ENCODE measurements at places on chromosomes 7 and 10.

DNA sequence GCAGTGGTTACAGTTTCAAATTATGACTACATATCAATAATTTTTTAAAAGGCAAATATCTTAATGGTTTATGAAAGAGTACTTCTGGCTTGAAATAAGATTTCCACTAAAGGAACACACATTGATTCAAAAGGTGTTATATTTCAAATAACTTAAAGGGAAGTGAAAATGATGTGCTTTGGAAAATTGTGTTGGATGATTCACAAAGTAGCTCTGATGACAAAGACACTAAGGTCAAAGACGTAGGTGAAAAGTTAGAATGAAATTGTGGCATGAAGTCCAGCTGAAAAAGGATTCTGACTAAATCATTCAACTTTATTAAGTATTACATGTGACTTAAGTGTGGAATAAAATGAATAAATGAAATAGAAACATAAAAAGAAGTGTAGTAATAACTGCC lies 20.8 kb upstream of the OR2A5 start:
- no peak for DNase-seq

DNA sequence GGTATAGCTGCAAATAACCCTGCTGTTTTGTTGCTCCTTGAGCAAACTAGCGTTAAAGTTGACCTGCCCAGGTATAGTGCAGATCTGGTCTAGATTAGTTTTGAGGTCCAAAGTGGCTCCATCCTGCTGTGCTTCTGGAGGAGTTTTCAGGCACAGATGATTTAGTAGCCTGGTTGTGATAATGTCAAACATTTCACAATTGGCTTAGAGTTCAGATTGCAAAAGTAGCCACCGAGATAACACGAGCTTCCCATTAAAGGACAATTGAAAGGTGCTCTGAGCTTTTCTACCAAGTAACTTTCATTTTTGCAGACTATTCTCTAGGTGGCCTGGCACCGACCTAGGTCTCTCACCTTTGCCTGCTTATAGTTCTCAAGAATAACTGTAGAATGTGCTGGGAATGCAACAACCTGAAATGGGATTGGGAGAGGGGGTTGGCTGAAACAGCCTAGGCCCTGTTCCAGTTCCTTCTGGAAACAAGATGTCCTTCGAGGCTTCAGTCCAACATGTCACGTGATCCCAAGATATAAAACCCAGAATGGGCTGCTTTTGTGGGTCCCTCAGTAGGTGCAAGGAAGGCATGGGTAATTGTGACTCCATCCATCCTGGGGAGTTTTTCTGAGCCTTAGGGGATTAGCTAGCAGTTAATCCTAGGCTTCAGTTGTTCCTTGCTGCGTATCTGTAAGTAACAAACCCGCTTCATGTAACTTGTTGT lies 201.0 kb downstream of the CHRM2 start:
- no peak for DNase-seq

DNA sequence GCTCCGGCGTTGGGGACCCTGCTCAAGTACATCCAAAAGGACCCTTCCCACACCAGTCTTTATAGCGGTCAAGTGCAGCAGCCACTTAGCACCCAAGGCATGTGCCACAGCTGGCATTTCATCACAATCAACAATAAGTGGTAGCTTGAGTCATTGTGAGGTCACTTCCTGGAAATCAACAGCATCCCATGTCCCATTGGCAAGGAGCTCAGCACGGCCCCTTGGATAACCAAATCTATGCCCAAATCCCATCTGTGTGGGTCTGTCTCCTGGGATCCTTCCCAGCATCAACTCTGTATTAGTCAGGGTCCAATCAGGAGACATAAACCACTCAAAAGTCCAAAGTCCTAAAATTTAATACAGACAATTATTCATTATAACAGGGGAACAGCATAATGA lies 27.1 kb downstream of the MDH2 start:
- DNase-seq: no peak

DNA sequence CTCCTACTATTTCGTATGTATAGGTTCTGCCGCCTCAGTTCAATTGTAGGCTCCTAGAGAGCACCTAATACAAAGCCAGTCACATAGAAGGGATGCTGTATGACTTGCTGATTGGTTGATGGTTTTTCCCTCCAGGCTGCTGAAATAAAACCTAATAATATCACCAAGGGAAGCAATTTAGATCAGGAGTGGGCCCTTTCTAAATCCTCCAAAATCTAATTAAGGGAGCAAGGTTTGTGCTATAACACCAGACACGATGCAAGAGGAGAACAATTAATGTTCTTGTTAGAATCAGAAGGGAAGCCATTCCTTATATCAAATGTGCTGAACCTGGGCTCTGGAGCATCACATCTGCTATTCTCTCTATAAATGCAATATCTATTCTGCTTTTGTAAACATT lies 42.0 kb upstream of the SLC13A1 start:
- DNase-seq: no peak

GRCh38 chr10:31350891-31351290 lies 31.9 kb downstream of the ZEB1 start:
- no peak for DNase-seq

DNA sequence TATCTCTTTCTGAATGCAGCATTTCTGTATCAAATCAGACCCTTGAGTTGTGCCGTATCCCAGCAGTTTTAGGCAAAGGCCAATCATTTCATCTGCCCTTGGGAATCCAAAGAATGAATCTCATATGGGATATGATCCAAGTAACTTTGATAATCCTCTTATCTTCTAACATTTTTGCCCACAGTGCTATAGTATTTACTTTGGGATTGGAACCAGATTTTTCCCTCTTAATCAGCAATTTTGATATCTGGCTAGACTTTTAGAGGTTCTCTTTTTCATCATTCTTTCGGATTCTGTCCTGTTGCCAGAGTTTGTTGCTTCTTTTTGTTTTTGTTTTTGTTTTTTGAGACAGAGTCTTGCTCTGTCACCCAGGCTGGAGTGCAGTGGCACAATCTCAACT lies 118.0 kb downstream of the NRF1 start:
- DNase-seq: no peak

DNA sequence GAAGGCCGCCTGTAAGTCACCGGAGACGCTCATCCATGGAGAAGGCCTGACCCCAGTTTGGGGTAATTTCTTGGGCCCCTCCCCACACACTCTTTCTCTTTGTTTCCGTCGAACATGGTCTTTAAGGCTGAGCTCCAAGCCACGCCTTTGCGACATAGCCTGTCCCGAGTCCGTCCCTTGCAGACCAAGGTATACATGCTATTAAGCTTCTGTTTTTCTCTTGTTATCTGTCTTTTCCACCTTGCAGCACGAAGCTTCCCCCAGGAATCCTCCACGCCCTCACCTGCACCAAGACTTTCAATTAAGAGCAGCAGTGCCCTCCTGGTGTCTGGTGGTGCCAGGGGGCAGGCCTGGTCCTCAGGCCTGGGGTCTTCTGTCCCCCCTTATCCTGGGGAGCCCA lies 4.2 kb upstream of the FAM20C start:
- no peak for DNase-seq

DNA sequence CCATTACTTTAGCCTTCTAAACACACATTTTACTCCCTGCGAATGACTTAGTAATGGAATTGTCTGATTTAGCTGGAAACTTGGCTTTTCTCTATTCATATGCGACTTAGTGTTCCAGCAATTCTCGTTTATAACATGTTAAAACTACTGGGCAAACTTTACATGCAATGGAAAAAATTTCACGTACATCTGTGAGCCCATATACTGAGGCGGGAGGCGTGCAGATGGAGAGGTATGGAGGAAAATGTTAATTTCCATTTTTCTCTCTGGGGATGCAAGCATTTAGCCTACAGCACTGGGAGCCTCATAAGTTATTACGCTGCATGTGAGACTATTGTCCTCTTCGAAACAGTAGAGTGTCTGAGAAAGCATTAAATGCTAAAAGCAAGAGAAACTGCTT lies 591.5 kb upstream of the ANKRD30A start:
- DNase-seq: no peak

DNA sequence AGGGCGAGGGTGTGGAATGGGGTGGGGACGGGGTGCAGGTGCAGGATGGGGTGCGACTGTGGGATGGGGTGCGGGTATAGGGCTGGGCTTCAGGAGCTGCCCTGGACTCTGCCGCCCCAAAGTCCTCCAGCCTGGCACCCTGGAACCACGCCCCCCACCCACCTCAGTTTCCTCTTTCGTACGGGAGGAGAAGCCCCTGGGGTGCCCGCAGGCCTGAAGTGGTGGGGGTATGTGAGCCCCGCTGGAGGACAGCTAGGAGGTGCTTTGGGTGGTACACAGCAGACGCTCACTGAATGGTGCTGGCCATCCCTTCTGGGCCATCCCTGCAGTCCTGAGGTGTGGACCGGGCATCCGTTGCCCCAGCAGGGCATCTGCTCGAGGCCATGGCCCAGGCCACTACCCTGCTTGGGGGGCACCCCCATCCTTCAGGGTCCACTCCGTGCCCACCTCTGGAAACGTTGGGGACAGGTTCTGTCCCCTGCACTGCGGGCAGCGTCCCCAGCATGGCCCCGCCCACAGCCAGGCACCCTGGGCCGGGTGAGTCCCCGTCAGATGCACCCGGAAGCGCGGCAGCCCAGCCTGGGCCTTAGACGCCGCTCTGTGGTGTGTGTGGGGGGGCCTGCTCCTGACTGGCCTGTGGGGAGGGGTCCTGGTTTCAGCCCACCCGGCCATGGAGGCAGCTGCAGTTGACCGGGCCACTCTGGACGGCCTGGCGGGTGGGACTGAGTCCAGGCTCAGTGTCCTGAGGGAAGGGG lies 41.6 kb downstream of the UNCX start:
- DNase-seq: no peak

DNA sequence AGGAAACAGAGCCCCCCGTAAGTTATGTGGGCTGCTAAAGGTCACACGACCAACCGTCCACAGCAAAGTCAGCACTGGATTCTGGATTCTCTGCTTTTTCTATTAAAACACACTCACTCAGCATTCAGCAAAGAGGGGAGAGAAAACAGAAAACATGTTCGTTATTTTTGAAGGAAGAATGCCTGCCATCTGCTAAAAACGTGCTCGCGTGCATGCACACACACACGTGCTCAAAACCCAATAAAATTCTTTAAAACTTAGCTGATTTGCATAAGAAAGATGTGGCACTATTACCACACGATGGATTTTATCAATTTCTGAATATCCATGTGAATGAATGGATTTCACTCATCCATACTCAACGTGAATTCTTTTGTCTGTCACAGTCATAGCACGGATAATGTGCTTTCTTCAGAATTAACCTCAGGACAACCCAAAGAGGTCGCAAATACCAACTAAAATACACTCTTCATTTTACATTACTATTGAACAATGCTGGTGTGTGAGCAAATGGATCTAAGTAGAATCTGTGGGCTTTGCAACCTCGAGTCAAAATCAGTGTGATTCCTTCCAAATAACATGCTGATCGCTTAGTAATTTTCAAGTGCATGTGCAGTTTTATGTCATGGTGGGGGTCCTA lies 40.8 kb downstream of the NRP1 start:
- DNase-seq: no peak

- DNase-seq: no peak
Measured at GRCh38 chr7:3579638-3580219, 278.7 kb downstream of the SDK1 start.

- no peak for DNase-seq
Measured at GRCh38 chr7:124413029-124413428, 352.6 kb downstream of the GPR37 start.

- DNase-seq: no peak
Measured at GRCh38 chr7:24718977-24719491, 38.2 kb downstream of the GSDME start.

GRCh38 chr10:6953271-6953801 lies 373.3 kb upstream of the PRKCQ start:
- DNase-seq: no peak

- DNase-seq: no peak
Measured at GRCh38 chr7:95718577-95719410, 53.6 kb upstream of the DYNC1I1 start.

GRCh38 chr10:12980102-12980661 lies 21.3 kb downstream of the CCDC3 start:
- no peak for DNase-seq

DNA sequence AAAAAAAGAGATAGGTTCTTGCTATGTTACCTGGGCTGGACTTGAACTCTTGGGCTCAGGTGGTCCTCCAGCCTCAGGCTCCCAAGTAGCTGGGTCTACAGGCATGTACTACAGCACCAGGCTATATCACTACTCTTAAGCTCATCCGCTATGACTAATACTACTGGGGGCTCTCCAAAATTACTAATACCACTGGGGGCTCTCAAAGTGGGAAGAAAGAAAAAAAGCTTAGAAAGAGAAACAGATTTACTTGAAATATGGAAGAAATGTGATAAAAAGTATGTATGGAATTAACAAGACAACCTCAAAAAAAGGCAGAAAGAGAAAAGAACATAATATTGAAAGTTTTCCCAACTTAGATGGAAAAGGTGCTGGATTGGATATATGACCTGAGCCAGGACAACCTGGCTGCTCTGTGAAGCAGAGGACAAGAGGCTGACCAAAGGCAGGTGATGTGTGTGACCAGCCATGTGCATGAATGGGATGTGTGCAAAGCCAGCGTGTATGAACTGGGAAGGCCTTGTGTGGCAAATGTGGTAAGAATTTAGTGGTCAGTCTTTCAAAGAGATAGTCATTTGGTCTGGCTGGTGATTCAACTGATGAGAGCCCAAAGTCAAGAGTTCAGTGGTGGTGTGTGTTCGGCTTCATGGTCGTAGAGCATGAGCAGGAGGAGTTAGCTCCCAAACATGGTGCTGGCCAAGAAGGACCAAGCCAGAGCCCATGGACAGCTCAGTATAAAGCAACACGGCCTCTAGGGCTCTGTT lies 232.4 kb upstream of the KLF14 start:
- DNase-seq: no peak

- DNase-seq: no peak
Measured at GRCh38 chr10:66218981-66219587, 706.8 kb upstream of the LRRTM3 start.

DNA sequence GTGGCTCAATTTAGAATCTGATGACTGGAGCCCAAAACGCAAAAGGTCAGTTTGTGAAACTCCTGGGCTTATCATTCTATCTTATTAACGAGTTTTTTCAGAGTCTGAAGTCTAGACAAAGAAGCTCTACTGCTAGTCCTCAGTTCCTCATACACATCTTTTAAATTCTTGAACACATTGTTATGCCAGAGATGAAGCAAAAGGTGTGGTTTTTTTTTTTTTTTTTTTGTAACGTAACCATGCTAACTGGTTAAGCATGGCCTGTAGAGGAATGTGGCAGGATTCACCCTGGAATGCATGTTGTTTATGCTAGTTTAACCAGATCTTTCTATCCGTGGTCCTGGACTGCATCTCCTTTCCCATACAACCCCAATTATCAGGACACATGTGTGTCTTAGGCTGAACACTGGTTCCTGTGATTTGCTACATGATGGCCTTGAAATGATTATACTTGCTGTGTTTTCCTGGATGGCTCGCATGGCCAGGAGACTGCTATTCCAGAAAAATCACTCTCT lies 79.3 kb upstream of the MDFIC start:
- DNase-seq: no peak
